ENCODE measurements at places on chromosomes 4 and X.

GRCh38 chr4:127445471-127445870 lies 187.3 kb upstream of the INTU start:
- no peak for DNase-seq

- no peak for DNase-seq
These were observed 11.3 kb downstream of the PPA2 start for GRCh38 chr4:105462576-105462975.

DNA sequence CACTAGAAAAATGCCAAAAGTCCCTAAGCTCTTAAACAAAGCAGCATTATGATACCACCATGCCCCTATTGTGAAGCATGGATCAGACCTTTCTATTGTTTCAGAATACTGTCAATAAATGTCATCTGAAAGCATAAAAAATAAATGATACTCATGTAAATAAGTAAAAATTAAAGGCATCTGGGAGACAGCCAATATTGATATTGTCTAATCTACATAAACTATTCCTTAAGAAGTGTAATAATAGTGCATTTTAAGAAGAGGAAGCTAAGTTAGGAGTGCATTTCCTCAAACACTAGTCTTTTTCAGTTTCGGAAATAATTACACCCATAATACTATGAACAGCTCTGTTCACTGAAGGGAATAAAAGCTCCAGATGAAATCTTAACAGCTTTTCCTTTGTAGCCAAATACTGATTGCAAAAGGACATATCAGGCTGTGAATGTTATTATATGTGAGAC lies 181.6 kb downstream of the SPOCK3 start:
- no peak for DNase-seq

GRCh38 chrX:71107762-71108360 lies 1.3 kb upstream of the CXorf65 start:
- no peak for DNase-seq
